ENCODE measurements at places on chromosomes 5 and 9. TPM values are rescaled to one million over a fixed set of nuclear protein-coding genes. Genes with fewer than 3 reads are reported as not detected.

The LCN9 gene
- 4.8 TPM for total RNA-seq

The DRD1 gene
- total RNA-seq: 0.23 TPM

The ABITRAM gene
- 16.7 TPM for total RNA-seq

The C9orf152 gene
- 0.07 TPM for total RNA-seq

The THBS4 gene
- 0.55 TPM for total RNA-seq

DNA sequence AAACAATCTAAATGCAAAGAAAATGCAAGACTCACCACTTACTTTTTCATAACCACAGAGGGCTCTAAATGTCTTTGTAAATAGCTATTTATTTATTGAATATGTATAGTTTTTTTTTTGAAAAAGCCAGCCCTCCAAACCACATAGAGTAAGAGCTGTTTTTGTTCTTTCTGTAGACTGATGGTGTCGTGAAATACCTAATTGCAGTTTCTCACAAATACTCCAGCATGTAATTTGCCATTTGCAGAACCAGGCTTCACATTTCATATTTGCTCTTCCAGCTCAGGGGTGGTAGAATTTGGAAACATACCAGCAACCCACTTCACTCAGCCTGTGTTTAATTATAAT is 159.8 kb downstream of the TMC1 start:
- H3K4me1 ChIP-seq: peaks cover 2% of the 10 kb centered on the region
- H3K36me3 ChIP-seq: no peaks in the 10 kb centered on the region
- DNase-seq: no peak
- H3K4me3 ChIP-seq: no peak overlapping the region
- no peak overlapping the region for H3K27ac ChIP-seq

DNA sequence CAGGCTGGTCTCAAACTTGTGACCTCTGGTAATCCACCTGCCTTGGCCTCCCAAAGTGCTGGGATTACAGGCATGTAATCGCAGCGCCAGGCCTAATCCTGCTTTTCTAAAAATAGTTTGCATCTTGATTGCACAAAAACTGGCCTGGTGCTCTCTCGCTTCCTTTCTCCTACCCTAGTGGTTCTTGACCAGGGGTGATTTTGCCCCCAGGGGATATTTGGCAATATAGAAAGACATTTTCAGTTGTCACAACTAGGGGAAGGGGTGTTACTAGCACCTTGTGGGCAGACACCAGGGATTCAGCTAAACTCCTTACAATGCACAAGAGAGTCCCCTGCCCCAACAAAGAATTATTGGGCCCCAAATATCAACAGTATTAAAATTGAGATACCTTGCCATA is 139.8 kb downstream of the DROSHA start:
- DNase-seq: no peak
- no peak overlapping the region for H3K27ac ChIP-seq
- no peak overlapping the region for H3K4me3 ChIP-seq

GRCh38 chr5:153372425-153373129 is 117.9 kb upstream of the GRIA1 start:
- H3K36me3 ChIP-seq: no peaks in the 10 kb centered on the region
- H3K4me1 ChIP-seq: no peaks in the 10 kb centered on the region
- no peaks in the 10 kb centered on the region for H3K27me3 ChIP-seq
- DNase-seq: no peak
- H3K4me3 ChIP-seq: no peak overlapping the region

GRCh38 chr9:16058131-16058549 is 505.3 kb downstream of the CCDC171 start:
- no peaks in the 10 kb centered on the region for H3K36me3 ChIP-seq
- peak; percentile 77 for DNase-seq
- no peaks in the 10 kb centered on the region for H3K27me3 ChIP-seq
- H3K4me1 ChIP-seq: peaks cover 24% of the 10 kb centered on the region

DNA sequence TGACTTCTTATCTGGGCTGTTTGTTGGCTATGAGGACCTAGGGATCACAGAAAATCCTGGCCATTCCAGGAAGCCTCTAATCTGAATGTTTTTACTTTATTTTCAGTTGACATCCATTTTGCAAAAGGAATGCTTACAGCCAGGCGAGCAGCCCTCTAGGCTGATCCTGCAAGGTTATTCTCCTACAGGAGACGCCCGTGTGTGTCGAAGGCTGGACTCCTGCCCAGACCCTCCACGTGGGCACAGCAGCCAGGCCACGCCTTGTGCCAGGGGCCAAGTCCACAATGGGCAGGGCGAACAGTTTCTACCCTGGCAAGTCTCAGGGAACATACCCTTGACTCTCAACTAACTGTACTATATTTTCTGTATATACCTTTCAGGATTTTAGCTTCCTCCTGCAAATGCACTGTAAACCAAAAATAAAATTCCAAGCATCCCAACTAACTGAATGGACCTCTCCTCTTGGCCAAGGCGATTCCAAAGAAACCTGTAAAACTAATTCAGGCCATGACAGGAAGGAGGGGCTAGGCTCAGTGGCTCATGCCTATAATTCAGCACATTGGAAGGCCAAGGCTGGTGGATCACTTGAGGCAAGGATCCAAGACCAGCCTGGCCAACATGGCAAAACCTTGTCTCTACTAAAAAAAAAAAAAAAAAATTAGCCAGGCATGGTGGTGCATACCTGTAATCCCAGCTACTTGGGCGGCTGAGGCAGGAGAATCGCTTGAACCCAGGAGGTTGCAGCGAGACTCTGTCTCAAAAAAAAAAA is 5.7 kb downstream of the CMBL start:
- peak; percentile 20 for DNase-seq
- H3K27me3 ChIP-seq: no peaks in the 10 kb centered on the region
- no peaks in the 10 kb centered on the region for H3K4me1 ChIP-seq
- H3K27ac ChIP-seq: no peak overlapping the region
- no peak overlapping the region for H3K4me3 ChIP-seq

- H3K4me3 ChIP-seq: no peak overlapping the region
- no peak for DNase-seq
- no peak overlapping the region for H3K27ac ChIP-seq
- no peaks in the 10 kb centered on the region for H3K36me3 ChIP-seq
- H3K27me3 ChIP-seq: peaks cover 60% of the 10 kb centered on the region
Observed at GRCh38 chr5:1006656-1007071, 1.9 kb upstream of the NKD2 start.

DNA sequence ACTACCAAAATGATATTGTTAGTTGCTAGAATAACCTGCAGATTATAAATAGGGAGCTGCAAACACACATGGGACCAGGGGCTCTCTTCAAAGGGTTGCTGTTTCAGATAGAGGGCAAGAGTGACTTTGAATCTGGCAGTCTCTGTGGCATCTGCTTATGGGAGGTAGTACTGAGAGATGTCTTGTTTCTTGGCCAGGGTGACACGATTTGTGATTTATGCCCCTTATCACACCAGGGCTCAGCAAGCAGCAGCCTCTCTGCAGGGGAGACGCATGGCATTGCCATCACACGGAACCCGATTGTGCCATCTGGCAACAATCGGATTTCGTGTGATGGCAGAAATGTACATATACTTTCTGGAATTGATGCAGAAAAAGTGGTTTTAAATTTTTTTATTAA is 615.6 kb downstream of the ZNF608 start:
- no peak overlapping the region for H3K27ac ChIP-seq
- H3K27me3 ChIP-seq: no peaks in the 10 kb centered on the region
- H3K4me3 ChIP-seq: no peak overlapping the region

- DNase-seq: no peak
- no peaks in the 10 kb centered on the region for H3K4me1 ChIP-seq
- H3K36me3 ChIP-seq: no peaks in the 10 kb centered on the region
- H3K27ac ChIP-seq: no peak overlapping the region
Observed at GRCh38 chr5:169637549-169638121, 560 bp downstream of the DOCK2 start.

GRCh38 chr9:117555964-117556629 is 141.2 kb upstream of the ASTN2 start:
- no peaks in the 10 kb centered on the region for H3K36me3 ChIP-seq
- no peak overlapping the region for H3K4me3 ChIP-seq
- no peak overlapping the region for H3K27ac ChIP-seq
- no peaks in the 10 kb centered on the region for H3K4me1 ChIP-seq
- no peak for DNase-seq
- H3K27me3 ChIP-seq: no peaks in the 10 kb centered on the region

DNA sequence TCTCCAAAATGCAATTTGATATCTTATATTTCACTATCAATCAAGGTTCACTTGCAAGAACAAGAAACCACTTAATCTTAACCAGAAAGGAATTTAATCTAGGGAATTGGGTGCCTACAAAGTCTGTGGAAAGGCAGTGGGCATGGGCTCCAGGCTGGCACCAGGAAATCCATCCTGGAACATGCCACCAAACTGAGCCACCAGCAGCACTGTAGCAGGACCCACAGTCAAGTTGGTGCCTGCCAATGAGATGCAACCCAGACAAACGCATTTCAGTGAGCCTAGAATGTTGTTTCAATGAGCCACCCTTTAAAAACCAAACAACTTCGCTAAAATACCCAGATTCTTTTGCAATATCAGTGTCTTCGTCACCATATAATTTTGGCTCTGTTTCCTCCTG is 71.1 kb downstream of the PRKACG start:
- H3K36me3 ChIP-seq: no peaks in the 10 kb centered on the region
- H3K4me3 ChIP-seq: no peak overlapping the region
- H3K27me3 ChIP-seq: no peaks in the 10 kb centered on the region
